ENCODE measurements at places on chromosomes 12 and 14.

GRCh38 chr12:57230381-57231155 is 1.1 kb downstream of the SHMT2 start:
- H3K36me3 ChIP-seq, result peaks cover 57% of the 10 kb centered on the region
- peaks cover 40% of the 10 kb centered on the region for H3K4me1 ChIP-seq
- H3K4me3 ChIP-seq, result peak overlapping the region; percentile 97
- no peak for DNase-seq

- peaks cover 27% of the 10 kb centered on the region for H3K4me1 ChIP-seq
- H3K36me3 ChIP-seq, result no peaks in the 10 kb centered on the region
- no peak for DNase-seq
- H3K27me3 ChIP-seq, result peaks cover 31% of the 10 kb centered on the region
Measured at GRCh38 chr14:56005191-56006053, 112.8 kb upstream of the PELI2 start.

DNA sequence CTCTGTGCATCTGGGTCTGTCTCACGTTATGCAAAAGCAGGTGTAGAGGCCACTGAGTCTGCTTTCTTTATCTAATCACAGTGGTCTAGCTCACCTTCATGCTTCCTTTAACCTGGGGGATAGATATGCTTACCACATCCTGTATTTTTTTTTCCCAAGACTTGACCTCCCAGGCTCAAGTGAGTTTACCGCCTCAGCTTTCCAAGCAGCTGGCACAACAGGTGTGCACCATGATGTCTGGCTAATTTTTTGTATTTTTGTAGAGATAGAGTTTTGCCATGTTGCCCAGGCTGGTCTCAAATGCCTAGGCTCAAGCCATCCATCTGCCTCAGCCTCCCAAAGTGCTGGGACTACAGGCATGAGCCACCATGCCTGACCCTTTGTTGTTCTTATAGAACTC is 236.0 kb downstream of the ATP23 start:
- no peak overlapping the region for H3K27ac ChIP-seq
- peaks cover 7% of the 10 kb centered on the region for H3K27me3 ChIP-seq
- DNase-seq, result no peak
- no peak overlapping the region for H3K4me3 ChIP-seq

DNA sequence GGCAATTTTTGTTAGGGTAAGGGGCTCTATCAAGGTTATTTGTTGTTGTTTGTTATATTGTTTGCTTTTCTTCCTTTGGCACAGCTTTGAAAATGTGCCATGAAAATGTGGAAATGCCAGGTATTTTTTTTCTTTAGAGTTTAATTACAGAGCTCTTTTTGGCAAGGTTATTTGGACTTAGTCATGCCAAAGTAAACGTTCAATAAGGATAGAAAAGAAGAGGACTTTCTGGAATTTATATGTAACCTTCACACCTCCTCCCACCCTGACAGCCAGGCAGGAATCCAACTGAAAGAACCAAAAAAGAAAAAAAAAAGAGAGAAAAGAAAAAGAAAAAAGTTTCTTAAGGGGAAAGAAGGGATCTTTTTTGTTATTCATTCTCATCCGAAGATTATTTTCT is 217.8 kb downstream of the KITLG start:
- peaks cover 11% of the 10 kb centered on the region for H3K27me3 ChIP-seq
- DNase-seq, result no peak
- H3K4me1 ChIP-seq, result no peaks in the 10 kb centered on the region
- H3K27ac ChIP-seq, result no peak overlapping the region
- H3K4me3 ChIP-seq, result no peak overlapping the region

GRCh38 chr14:65594153-65594881 is 181.8 kb downstream of the FUT8 start:
- no peaks in the 10 kb centered on the region for H3K27me3 ChIP-seq
- no peak overlapping the region for H3K4me3 ChIP-seq
- no peak overlapping the region for H3K27ac ChIP-seq
- H3K4me1 ChIP-seq, result no peaks in the 10 kb centered on the region
